ENCODE measurements at places on chromosomes 3 and 15.

DNA sequence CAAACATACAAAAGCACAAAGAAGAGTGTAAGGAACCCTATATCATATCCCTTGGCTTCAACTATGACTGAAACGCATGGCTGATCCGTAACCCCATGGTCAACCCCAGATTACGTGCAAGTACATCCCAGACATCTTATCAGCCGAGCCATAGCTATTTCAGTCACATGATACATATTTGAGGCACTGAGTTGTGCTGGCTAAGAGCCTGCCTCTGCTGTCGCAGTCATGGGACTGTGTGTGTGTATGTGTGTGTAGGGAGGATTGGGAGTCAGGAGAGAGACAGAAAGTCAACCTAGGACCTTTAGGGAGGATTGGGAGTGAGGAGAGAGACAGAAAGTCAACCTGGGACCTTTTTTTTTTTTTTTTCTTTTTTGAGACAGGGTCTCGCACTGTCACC lies 8.4 kb downstream of the ST6GAL1 start:
- no peak for DNase-seq

DNA sequence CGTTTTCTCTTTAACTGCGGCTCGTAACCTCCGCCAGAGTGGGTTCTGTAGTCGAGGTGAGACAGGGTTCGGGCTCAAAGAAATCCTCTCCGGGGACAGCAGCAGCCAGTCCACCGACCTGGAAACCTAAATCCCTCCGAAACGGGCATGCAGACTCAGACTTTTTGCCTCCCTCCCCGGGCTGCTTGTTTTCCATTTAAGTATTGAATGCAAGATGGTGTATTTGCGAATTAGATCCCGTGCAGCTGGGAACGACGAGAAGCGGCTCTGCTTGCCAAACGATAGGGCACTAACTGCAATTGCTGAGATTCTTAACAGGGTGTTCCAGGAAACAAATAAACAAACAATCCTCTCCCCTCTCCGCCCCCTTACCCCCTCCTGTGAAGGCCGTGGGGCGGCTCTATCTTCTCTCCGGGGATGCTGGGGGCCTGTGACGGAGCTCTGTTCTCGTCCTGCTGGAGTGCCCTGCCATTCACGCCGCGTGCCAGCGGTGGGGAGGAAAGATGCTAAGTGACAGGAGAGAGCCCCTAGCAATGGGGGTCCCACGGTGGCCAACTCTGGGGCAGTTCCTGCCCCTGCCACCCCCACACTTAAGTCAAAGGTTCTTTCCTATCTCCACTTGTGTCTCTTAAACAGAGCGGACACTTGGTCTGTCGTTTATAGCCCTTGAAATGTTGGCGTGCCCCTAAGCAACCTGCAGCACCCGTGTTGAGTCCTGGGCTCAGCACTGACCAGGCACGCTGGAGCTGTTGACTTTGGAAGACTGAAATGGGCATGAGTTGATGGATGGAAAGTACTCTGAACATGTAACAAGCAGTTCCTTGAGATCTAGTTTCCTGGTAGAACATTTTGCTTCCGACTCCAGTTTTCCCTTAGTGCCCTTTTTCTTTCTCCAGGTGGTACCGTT lies 1.3 kb upstream of the ETV5 start:
- DNase-seq, result no peak

DNA sequence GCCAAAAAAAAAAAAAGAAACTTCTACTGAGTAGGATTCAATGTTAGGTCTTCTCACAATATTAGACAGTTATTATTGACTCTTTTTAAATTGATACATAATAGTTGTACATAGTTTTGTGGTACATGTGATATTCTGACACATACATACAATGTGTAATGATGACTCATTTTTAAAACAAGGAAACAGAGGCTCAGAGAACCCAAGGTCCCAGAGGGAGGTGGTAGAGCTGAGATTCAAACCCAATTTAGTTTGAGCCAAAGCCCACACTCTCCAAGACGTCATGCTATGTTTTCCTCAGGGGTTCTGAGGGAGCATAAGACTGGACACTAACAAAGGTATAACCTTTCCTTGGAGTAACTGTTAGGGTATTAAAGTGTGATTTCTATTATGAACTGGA lies 40.6 kb downstream of the MYO5C start:
- no peak for DNase-seq

DNA sequence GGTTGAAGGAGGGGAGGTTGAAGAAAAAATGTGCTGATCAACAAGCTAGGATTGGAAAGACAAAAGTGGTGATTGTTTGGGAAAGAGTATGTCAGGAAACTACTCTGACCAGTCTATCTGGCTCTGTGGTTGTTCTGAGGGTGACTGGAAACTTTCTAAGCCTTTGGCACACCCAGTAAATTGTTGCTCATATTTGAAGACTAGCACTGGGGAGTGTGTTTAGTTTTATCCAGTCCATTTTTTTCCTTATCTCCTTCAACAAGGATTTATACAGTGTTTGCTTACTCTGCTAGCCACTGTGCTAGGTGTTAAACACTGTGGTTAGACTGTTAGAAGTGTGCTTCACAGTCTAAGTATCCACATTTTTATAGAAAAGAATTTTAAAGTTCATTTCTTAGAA lies 28.8 kb downstream of the PPM1L start:
- DNase-seq, result no peak

- no peak for DNase-seq
Observed at GRCh38 chr15:99682455-99682854, 50.8 kb downstream of the LYSMD4 start.

- no peak for DNase-seq
Observed at GRCh38 chr15:59396211-59396610, 23.5 kb upstream of the MYO1E start.
